SK-MEL-5 (cell line): ENCODE measurements at places on chromosomes 3 and 15. TPM values are rescaled to one million over a fixed set of nuclear protein-coding genes. Genes with fewer than 3 reads are reported as not detected.
A peak's percentile ranks its signal among the peaks of the same experiment; 100 is the strongest.

- DNase-seq: no peak
Observed at GRCh38 chr3:122390665-122391064, 6.7 kb downstream of the FAM162A start.

- peak; percentile 49 for DNase-seq
Observed at GRCh38 chr15:66919421-66919820, 146.0 kb upstream of the SMAD3 start.

- DNase-seq: no peak
Observed at GRCh38 chr3:61425356-61425755, 136.0 kb upstream of the PTPRG start.

GRCh38 chr15:65907661-65908060 lies 38.4 kb downstream of the RAB11A start:
- no peak for DNase-seq

GRCh38 chr3:131731709-131732108 lies 228.9 kb upstream of the MRPL3 start:
- DNase-seq: no peak

PCLAF gene
- 95.4 and 144 TPM in 2 replicates for total RNA-seq

GRCh38 chr3:189419038-189419437 lies 212.2 kb upstream of the TP63 start:
- DNase-seq: no peak

RTP1 gene
- total RNA-seq: not detected in 2 replicates

TF gene
- 0.34 and 0.59 TPM in 2 replicates for total RNA-seq

DNA sequence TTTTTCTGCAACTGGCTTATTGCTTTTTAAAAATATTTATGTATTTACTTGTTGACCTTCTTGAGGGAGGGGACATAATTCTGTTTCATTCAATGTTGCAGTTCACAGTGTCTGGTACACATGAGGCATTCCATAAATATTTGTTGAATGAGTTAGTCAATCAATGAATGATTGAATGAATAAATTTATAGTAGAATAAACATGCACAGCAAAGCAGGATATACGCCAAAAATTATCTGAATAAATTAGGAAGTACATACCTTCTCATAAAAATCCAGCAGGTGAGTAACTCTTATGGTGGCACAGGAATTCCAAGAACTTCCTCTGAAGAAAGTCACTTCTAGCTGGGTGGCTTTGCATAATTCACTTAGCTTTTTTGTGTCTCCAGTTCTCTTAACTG lies 469.4 kb upstream of the ATP11B start:
- DNase-seq: no peak

DNA sequence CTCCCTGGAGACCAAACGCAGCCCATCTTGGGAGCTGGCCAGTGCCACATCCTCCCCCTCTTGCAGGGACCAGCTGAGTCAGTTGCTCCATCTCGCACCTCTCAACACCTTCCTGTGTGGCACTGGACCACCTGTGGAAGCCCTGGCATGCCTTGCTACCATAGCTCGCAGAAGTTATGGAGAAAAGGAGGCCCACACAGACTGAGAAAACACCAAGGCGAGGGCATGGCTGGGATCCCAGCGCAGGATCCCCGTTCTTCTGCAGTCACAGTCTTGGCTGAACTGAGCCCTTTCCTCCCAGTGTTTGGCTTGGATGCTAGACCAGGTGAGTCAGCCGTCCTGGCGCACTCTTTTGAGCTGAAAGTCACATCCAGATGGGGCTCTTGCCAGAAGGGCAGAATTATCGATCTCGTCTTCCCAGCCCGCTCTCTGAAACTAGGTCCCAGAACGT lies 46.9 kb downstream of the CHRD start:
- DNase-seq: no peak

DNA sequence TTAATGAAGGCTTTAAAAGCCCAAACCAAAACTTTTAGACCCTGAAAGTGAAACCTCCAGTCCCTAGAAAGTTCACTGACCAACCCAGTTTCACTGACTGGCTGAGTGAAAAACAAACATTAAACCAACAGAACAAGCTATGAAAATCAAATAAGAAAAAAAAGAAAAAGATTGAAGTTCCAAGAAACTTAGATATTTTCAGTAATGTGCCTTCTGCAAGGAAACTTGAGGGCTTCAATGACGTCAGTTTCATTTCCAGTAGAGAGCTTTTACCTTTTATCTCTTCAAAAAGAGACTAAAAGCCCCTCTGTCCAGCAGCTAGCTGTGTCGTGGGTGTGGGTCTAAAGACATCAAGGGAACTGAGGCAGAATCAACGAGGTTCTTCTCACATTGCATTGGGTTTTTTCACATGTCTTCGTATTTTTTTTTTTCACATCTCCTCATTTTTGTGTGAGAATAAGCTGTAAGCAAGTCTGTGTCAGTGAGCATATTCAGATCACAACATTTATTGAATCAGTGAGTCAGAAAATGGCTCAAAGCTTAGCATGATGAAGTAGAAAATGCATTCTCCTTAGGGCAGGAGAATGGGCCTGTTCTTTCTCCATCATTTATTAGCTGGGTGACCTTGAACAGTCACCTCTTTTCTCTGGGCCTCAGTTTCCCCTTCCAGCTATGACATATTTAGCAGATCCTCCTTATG lies 54.8 kb upstream of the BCL6 start:
- DNase-seq: no peak

DZIP1L gene
- 24.3 and 27.4 TPM in 2 replicates for total RNA-seq

DNA sequence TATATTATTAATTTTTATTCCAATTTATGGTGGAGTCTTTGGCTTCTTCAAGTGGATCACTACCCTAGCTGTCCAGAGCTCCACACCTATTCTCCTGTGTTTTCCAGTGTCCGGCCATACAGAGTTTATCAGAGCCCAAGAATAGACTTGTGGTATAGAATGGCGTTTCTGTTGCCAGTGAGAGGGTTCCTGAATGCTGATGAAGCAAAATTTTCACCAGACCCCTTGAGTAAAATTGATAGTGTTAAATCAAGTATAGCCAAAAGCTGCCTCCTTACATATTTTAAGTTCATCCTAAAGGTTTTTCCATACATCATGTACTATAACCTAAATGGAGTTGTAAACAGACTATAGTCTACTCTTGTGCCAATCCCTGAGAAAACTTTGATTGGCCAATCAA lies 171.5 kb upstream of the CHL1 start:
- DNase-seq: no peak

DNA sequence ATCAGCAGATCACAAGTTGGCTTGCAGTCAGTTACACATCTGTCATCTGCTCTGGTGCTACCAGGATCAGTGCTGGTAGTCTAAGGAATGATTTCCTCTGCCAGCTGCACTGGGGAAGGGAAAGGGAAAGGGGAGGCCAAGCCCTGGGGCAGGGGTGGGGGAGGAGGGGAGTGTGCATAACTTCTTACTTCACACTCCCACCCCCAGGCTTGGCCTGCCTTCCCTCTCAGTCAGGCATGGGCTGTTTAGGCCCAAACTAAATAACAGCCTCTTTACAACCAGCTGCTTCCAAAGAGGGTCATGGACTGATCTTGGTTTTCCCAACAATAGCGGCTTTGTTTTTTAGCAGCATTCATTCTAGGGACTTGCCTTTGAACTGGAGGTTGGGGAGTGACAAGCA lies 86.1 kb upstream of the PSMD6 start:
- peak; percentile 93 for DNase-seq

CADM2 gene
- total RNA-seq: not detected in 2 replicates

DNA sequence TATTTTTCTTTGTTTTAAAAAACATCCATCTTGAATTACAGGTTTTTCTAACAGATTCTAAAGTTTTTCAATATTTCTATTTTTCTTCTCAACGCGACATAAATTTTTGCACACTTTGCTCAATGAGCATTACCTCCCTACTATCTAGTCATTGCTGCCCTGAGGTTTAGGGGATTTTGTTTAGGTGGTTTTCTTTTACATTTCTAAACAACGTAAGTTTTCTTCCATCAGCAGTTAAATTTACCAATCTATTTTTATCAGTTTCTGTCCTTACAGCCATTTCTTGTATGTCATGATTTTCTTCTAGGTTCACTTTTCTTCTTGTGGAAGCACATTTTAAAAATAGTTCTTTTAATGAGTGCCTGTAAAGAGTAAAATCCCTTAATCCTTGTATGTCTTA lies 49.2 kb upstream of the CCR2 start:
- no peak for DNase-seq

GRCh38 chr15:69398491-69398891 lies 15.7 kb upstream of the KIF23 start:
- no peak for DNase-seq

RHO gene
- total RNA-seq: not detected in 2 replicates

GRCh38 chr3:97291901-97292300 lies 472.7 kb upstream of the ARL6 start:
- DNase-seq: no peak

PPP4R2 gene
- 65.4 and 67.7 TPM in 2 replicates for total RNA-seq

LTF gene
- 0.11 TPM in 1 of 2 replicates, not detected in the other for total RNA-seq

KNSTRN gene
- 39.7 and 41.8 TPM in 2 replicates for total RNA-seq

GRCh38 chr3:111621535-111621934 lies 26.4 kb upstream of the ZBED2 start:
- peak; percentile 78 for DNase-seq

DNA sequence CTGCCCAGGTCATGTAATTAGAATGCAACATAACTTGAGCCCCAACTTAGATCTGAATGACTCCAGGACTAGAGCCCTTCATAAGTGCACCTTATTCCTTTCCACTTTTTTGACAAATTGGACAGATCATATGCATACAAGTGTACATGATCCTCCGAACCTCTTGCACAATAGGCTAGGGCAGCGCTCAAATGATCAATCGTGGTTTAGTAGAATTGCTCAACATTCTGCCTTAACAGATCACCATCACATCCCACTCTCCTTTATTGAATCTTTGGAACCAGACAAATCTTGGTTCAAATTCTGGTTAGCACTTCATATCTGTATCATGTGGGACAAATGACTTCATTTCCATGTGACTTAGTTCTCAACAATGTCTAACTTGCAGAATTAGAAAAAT lies 106.8 kb upstream of the CDIN1 start:
- no peak for DNase-seq

COL6A5 gene
- total RNA-seq: not detected in 2 replicates

DNA sequence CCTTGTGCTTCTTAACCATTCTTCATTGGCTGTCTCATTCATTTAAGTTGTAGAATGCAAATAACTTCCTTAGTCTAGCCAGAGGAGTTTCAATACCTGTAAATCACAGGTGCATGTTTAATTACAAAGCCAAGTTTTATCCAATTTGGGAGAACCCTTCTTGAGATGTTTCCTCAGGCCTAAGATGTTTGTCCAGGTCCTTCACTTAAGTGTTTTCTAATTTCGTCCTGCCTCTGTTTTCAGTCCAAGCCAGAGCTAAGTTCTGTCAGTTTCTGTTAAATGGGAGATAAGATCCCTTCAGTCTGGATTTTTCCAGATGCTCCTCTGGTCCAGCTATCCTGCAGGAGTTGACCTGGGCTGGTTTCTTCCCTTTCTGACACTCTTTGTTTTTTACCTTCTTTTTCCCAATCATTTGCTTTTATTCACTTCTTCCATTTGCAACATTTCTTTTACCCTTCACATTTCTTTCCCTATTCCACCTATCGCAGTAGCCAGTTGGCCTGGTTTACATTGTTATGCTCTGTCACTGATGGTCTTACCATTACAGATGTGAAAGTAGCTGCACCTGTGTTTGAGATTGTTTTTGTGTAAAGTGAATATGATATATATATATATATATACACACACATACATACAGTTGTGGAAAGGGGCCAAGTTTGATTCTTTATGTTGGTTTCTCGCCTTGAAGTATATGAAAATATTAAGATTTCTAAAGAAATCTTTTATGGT lies 34.5 kb downstream of the EIF2AK4 start:
- DNase-seq: no peak
